Activated CD4-positive, alpha-beta T cell treated with anti-CD3 and anti-CD28 coated beads, Interleukin-2, amount 10 ng/mL, durations not matched to agents 7 days and 5 days (primary cell): ENCODE measurements at places on chromosomes 3 and 15. TPM values are rescaled to one million over a fixed set of nuclear protein-coding genes. Genes with fewer than 3 reads are reported as not detected.

DNA sequence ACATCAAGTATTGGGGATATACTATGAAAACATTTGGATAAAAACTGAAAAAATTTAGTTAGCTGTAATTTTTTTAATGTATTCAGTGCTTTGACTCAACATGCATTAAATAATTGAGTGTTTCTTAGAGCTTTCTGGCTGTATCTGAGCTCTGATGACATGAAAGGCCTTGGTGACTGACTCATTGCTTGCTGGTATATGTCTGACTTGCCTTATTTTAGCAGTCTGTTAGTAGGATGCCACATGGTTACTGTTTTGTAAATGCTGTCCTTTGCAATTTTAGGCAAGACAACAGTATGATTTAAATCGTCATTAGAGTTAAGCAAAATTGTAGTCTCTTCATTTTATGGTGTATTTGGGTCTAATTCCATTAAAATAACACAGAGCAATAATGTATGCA, 199.2 kb downstream of the GHSR start:
- DNase-seq: no peak

DNA sequence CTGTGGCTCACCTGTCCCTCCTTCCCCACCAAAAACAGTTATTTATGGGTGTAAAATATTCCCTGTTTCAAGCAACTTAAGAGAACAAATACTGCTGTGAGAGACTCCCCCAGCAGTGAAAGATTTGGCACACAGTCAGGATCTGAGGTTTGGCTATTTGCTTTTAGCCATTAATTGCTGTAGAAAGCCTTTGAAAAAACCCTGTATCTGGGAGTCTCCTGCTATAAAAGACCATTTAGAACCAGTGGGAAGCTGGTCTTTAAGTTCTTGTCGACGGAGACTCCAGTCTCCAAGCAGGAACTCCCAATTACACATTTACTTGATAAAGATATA, 55.1 kb upstream of the PCSK6 start:
- DNase-seq: no peak

DNA sequence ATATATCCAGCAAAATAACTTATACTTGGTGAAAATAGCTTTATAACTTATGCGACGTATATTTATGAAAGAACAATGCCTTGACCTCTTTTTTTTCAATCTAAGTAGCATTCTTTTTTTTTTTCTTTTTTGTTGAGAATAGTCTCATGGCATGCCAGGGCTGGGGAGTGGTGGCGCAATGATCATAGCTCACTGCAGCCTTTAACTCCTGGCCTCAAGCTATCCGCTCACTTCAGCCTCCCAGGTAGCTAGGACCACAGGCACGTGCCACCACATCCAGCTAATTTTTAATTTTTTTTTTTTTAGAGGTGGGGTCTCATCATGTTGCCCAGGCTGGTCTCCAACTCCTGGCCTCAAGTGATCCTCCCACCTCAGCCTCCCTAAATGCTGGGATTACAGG, 43.5 kb downstream of the RAB8B start:
- no peak for DNase-seq

DNA sequence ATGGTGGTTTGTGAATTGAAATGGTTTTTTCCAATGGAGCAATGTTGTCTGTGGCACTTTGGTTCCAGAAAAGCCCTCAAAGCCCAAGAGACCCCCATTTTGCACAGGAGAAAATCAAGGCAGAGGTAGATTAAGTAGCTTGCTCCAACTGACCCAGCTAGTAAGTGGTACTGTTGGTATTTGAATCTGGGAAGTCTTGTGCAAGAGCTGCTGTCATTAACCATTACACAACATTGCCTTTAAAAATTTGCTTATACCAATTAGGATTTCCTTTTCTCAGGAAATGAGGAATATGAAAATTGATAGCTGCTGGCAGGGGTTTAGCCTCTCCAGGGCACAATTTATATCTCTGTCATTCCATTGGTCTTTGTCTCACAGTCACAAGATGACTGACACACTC, 102.4 kb upstream of the UBE3A start:
- no peak for DNase-seq

GRCh38 chr15:94379986-94380385, 148.6 kb downstream of the MCTP2 start:
- DNase-seq: no peak

The MASP1 gene
- not detected for total RNA-seq

The TGM4 gene
- total RNA-seq: not detected

The ERICH6 gene
- total RNA-seq: 0.50 TPM
